Thymus (tissue), 14 donors: ENCODE measurements at places on chromosomes 3 and 15.
A peak's percentile ranks its signal among the peaks of the same experiment; 100 is the strongest.

DNA sequence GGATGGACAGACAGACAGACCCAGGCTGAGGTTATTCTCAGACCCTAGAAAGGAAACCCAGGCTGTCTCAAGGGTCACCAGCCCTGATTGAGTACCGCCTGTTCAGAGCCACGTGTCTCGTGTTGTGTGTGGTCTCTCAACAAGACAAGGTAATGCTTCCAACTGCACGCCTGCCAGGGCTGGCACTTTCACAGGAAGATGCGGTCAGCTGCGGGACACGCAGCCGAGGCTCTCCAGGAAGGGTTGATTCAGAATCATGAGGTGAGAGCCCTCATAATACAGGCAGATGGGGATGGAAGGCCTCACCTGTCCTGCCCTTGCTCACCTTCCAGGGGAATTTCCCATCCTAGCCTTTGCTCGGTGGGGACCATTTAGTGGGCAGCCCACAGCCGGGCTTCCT lies 81.4 kb downstream of the TOP2B start:
- H3K27ac ChIP-seq = no peak overlapping the region
- no peak overlapping the region for H3K4me3 ChIP-seq
- H3K27me3 ChIP-seq = no peaks in the 10 kb centered on the region
- no peaks in the 10 kb centered on the region for H3K36me3 ChIP-seq
- no peak for DNase-seq

DNA sequence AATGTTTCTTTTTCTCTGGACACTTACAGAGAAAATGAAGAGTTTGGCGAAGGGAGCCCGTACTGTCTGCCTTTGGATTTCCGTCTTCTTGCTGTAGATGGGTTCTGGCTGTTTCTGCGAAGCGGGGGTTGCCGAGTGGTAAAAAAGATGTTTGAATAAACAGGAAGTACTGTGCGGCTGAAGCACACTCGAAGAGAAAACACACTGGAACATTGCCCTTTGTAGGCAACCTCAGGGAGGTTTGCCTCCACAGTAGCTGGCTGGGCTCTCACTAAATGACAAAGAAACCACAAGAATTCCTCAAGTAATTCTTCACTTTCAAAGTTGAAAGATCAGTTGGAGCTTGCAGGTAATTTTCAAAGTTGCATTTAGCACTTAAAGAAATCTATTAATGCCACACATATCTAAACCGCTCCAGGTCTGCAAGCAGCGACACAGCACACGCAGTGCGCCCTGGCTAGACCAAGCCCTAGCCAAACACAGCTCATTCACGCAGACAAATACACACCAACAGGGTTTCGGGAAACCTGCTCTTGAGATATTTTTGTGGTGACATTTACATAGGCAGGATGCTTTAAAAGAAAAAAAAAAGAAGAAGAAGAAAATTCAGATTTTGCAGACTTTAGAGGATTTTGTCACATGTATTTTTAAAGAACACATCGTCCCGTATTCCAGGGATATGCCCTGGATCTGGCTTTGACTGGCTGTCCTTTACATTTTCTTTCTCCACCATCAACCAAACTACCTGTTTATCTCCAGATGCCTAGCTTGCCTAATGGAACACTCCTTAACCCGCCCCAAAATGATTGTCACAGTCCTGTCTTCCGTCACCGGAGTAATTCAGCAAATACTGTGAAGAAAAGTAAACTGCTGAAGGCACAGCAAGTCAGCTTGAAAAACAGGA lies 452.8 kb downstream of the FOXP1 start:
- H3K36me3 ChIP-seq = no peaks in the 10 kb centered on the region
- peak overlapping the region; percentile 76 for H3K4me3 ChIP-seq
- peaks cover 53% of the 10 kb centered on the region for H3K4me1 ChIP-seq
- no peaks in the 10 kb centered on the region for H3K27me3 ChIP-seq
- DNase-seq = peak; percentile 83

GRCh38 chr3:157104521-157104920 lies 55.4 kb downstream of the CCNL1 start:
- no peak overlapping the region for H3K4me3 ChIP-seq
- peak overlapping the region; percentile 68 for H3K27ac ChIP-seq
- no peak for DNase-seq
- no peaks in the 10 kb centered on the region for H3K36me3 ChIP-seq
- H3K27me3 ChIP-seq = no peaks in the 10 kb centered on the region

GRCh38 chr15:73965758-73966113 lies 26.4 kb downstream of the STOML1 start:
- H3K27ac ChIP-seq = peak overlapping the region; percentile 96
- H3K27me3 ChIP-seq = no peaks in the 10 kb centered on the region
- H3K36me3 ChIP-seq = no peaks in the 10 kb centered on the region
- no peak overlapping the region for H3K4me3 ChIP-seq

GRCh38 chr3:140011611-140012277 lies 76.8 kb downstream of the CLSTN2 start:
- no peaks in the 10 kb centered on the region for H3K27me3 ChIP-seq
- H3K27ac ChIP-seq = no peak overlapping the region
- H3K4me1 ChIP-seq = no peaks in the 10 kb centered on the region
- H3K4me3 ChIP-seq = no peak overlapping the region
